Spinal cord (tissue), 10 donors: ENCODE measurements at places on chromosomes 5 and 9. TPM values are rescaled to one million over a fixed set of nuclear protein-coding genes. Genes with fewer than 3 reads are reported as not detected.

- DNase-seq, result no peak
These were observed 527.3 kb downstream of the MTRR start for GRCh38 chr5:8396246-8396645.

IL9 gene
- total RNA-seq, result not detected

DNA sequence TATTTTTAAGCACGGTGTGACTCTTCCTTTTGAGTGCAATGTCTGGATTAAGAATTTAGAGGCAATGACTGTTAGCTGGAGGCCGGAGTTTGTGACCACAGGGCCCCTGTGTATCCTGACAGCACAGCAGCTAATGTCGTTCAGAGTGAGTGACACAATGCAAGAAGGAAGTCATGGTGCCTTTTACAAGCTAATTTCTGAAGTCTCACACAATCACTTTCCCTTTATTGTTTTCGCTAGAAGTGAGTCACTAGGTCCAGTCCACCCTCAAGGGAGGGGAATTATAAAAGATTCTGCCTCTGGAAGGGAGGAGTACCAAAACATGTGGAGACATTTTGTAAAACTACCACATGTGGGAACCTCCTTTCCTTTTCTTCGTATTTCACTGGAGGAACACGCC lies 185.5 kb upstream of the FGF10 start:
- no peak for DNase-seq

- DNase-seq, result no peak
These were observed 114.8 kb upstream of the FCN2 start for GRCh38 chr9:134765785-134766184.

CXCL14 gene
- total RNA-seq, result 13.0 TPM

GRCh38 chr5:34886392-34887119 lies 28.7 kb downstream of the RAD1 start:
- no peak for DNase-seq

DNA sequence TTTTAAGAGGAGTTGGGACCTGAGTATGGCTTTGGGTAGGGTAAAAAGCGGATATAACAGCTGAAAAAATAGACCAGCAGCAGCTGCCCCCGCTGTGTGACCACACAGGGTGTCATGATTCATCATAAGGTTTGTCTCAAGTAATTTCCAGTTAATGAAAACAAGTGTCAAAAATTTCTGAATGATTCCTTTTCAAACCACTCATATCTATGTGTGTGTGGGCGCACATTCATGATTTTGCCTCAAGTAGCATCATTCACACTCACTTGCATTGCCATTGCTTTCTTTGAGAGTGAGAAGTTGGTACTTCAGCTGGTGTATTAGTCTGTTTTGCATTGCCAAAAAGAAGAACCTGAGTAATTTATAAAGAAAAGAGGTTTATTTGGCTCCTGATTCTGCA lies 12.1 kb upstream of the TNFAIP8 start:
- no peak for DNase-seq

LMX1B gene
- total RNA-seq, result 3.5 TPM

DNA sequence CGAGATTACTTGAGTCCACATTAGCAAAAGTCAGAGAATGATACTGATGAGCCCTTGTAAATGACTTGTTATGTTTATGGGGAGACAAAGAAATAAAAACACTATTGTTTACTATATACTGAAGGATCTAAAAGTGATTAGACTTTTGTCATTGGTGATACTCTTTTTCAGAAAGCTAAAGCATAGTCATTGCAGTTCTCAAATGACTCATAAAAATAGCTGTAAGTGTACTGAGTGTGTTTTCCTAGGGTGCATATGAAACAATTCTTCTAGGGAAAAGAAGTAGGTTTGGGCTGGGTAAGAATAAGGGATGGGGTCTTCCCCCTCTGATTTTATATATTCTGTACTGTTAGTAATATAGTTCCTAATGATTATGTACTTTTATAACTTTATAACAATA lies 32.6 kb downstream of the WDR36 start:
- DNase-seq, result no peak

GRCh38 chr9:1979741-1980367 lies 35.3 kb upstream of the SMARCA2 start:
- peak; percentile 55 for DNase-seq

DNA sequence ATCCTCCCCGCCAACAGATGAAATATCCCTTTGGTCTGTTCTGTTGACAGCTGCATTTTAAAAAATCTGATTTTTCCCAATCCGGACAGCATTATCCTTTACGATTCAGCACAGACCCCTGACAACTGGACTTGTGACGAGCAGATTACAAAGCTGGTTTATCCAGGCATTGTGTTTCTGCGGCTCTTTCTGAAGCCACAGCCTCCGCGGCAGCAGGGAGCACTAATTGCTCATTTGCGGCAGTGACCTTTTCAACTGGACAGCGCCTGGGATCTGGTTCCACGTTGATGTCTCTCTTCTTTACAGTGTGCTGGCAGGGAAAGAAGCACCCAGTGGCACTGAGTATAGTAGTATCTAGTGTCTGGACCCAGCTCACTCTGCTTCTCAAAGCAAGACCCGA lies 351.2 kb downstream of the ZNF608 start:
- DNase-seq, result no peak

- DNase-seq, result no peak
These were observed 54.4 kb upstream of the TRAF1 start for GRCh38 chr9:120980951-120981350.

GRCh38 chr9:33044162-33044673 lies 19.1 kb downstream of the DNAJA1 start:
- DNase-seq, result peak; percentile 98

- no peak for DNase-seq
These were observed 57.3 kb upstream of the ANKRD33B start for GRCh38 chr5:10506535-10506934.

DMRTA1 gene
- 1.1 TPM for total RNA-seq

- no peak for DNase-seq
These were observed 175.8 kb downstream of the WDR70 start for GRCh38 chr5:37554938-37555337.

EDIL3 gene
- 246 TPM for total RNA-seq

C9 gene
- total RNA-seq, result not detected

GRCh38 chr5:181153814-181154213 lies 6.4 kb downstream of the OR2V2 start:
- DNase-seq, result no peak

DNA sequence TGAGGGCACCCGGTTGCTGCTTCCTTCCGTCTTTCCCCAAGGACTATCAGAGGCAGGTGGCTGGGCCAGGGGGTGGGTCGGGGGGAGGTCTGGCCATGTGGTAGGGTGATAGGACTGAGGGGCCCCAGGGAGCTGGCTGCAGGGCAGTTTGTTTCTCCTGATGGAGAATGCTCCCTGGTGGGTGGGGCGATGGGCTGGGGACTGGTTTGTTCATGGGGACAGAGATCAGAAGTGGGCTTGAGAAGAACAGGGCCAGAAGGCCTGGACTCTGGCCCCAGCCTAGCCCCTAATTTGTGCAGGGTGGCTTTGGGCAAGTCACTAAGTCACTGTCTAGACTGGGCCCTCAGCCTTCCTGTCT lies 117.4 kb downstream of the RGS3 start:
- DNase-seq, result no peak

GRCh38 chr5:155451106-155451505 lies 437.6 kb downstream of the KIF4B start:
- no peak for DNase-seq

GRCh38 chr5:86030753-86031152 lies 587.0 kb upstream of the COX7C start:
- no peak for DNase-seq

DNA sequence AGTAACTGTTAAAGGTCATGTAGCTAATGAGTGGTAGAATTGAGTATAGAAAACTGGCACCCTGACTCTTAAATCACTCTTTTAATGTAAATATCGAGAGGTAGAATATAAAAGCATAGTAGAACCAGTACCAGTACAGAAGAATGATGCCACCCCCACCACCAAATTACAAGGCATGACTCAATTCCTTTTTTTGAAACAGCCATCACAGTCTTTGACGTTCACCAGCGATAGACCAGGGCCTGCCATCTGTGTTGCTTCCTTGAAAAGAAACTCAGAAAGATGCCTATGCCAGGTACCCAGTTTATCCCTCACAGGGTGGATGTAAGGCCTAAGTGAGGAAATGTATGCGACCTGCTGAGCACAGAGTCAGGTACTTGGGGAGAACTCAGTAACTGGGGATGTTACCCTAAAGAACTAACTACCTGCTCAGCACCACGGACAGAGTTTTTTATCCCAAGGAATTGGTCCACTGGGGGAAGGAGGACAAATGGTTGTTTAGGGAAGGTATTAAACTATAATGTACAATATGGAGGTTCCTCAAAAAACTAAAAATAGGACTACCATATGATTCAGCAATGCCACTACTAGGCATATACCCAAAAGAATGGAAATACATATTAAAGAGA lies 116.5 kb downstream of the BRINP1 start:
- DNase-seq, result no peak

DNA sequence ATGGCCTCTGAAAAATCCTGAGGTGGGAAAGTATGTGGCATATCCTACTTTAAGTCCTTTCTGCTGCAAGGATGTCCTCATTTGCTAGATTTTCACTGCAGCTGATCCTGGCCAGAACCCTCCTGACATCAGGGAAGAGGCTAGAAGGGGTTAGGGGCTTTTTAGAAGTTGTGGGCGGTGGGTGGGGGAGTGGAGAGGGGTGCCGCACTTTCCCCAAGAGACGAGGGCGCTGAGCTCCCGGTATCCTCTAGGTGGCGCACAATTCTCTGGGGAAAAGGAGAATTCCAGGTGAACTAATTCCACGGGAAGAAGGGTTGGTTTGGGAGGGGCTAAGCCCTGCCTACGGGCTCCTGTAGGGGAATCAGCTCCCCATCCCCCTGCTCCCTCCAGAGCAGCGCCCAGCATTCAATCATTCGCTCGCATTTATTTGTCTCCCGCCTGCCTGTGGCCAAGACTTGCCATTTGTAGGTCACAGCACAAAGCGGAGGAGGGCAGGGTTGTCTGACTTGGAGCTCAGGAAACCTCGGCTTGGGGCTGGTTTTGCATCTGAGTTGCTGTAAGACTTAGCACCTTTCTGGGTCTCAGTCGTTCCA lies 42.9 kb upstream of the HAND1 start:
- DNase-seq, result no peak

DNA sequence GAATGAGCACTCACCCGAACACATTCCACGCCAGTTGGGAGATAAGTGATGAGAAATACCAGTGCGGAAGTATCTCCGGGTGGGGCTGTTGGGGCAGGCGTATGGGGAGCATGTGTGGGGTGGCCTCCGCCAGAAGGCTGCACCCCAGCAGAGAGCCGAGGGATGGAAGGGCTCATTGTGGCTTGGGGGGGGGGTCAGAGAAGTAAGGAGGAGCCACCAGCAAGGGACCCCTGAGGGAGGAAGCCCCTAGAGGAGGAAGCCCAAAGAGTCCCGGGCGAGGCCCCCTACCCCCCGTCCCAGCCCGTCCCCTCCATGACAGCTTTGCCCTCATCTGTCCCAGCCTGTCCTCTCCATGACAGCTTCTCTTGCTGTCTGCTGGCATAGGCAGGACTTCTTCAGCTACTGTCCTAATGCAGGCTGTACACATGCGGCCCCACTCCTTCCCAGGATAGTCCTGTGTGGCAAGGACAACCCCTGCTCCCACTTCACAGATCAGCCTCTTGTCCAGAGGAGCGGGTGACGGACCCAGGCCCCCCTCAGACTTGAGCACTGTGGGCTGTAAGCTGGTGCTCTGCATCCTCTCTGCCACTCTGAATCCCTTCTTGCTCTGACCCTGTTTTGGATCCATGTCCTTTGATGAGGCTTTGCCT lies 239.6 kb downstream of the CACNA1B start:
- no peak for DNase-seq

TAF11L10 gene
- total RNA-seq, result not detected

TEX48 gene
- total RNA-seq, result not detected

DDX4 gene
- 0.10 TPM for total RNA-seq

GRCh38 chr9:133732639-133733408 lies 5.3 kb downstream of the SARDH start:
- DNase-seq, result no peak
